ENCODE measurements at places on chromosomes 3 and 15. TPM values are rescaled to one million over a fixed set of nuclear protein-coding genes. Genes with fewer than 3 reads are reported as not detected.

Gene LDHAL6B
- polyA plus RNA-seq = 0.23 TPM

Gene HYAL1
- 6.5 TPM for polyA plus RNA-seq

Gene HES1
- 65.2 TPM for polyA plus RNA-seq

Gene IL17RD
- polyA plus RNA-seq = 66.6 TPM

Gene WDR76
- 20.4 TPM for polyA plus RNA-seq

Gene VILL
- polyA plus RNA-seq = 9.9 TPM

Gene ARGFX
- not detected for polyA plus RNA-seq

Gene ZNF445
- polyA plus RNA-seq = 31.4 TPM

Gene TM2D3
- polyA plus RNA-seq = 66.0 TPM

Data from left kidney (tissue), 8 donors.